Upper lobe of right lung (tissue), 1 donor: ENCODE measurements at places on chromosomes 4 and X.

DNA sequence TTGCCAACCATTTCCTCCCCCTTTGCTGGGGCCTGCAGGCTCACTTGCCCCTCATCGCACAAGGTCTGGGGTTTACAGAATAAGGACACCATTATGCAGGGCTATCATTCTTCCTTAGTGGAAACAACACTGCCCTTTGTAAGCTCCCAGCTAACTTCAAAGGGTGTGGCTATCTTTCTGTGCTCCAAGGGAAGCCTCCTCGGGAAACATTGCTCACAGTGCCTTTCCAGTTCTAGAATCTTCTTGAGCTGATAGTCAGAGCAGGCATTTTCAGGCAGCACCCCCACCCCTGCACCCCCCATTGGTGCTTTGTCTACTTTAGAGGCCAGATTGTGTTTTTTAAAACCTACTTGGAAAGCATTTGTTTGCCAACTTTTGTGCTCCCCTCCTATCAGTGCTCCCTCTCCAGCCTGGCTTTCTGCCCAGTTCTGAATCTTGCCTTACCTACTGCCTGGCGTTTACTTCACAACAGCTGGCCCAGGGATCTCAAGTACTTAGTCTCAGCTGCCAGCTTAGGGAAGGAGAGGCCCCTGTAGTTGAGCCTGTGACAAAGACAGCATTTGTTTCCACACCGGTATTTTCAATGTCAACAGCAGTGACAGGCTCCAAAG is 53.5 kb downstream of the PLAC1 start:
- peak; percentile 53 for DNase-seq
- no peaks in the 10 kb centered on the region for H3K4me1 ChIP-seq
- H3K36me3 ChIP-seq, result no peaks in the 10 kb centered on the region
- H3K4me3 ChIP-seq, result no peak overlapping the region
- no peak overlapping the region for H3K27ac ChIP-seq
- no peaks in the 10 kb centered on the region for H3K27me3 ChIP-seq

- H3K27ac ChIP-seq, result no peak overlapping the region
- H3K27me3 ChIP-seq, result no peaks in the 10 kb centered on the region
- no peaks in the 10 kb centered on the region for H3K36me3 ChIP-seq
- H3K4me3 ChIP-seq, result no peak overlapping the region
Measured at GRCh38 chr4:25454476-25454875, 77.4 kb downstream of the ANAPC4 start.

GRCh38 chr4:8592366-8593263 is at the start of gene CPZ:
CPZ (plus strand) TSS chr4:8592765; CDS start chr4:8592834, 69 bp downstream.
- no peak within 1 kb of the TSS for H3K27ac ChIP-seq
- no peaks in the 10 kb centered on the region for H3K36me3 ChIP-seq
- H3K4me3 ChIP-seq, result peak within 1 kb of the TSS; percentile 39
- DNase-seq, result no peak
- peaks cover 41% of the 10 kb centered on the region for H3K27me3 ChIP-seq
- no peaks in the 10 kb centered on the region for H3K4me1 ChIP-seq

GRCh38 chrX:45745479-45745878 is 544.8 kb upstream of the DIPK2B start:
- H3K4me3 ChIP-seq, result no peak overlapping the region
- peaks cover 11% of the 10 kb centered on the region for H3K4me1 ChIP-seq
- H3K36me3 ChIP-seq, result peaks cover 7% of the 10 kb centered on the region
- DNase-seq, result no peak
- H3K27ac ChIP-seq, result no peak overlapping the region

- no peaks in the 10 kb centered on the region for H3K27me3 ChIP-seq
- H3K27ac ChIP-seq, result no peak overlapping the region
- H3K36me3 ChIP-seq, result no peaks in the 10 kb centered on the region
- no peak overlapping the region for H3K4me3 ChIP-seq
- no peaks in the 10 kb centered on the region for H3K4me1 ChIP-seq
Measured at GRCh38 chrX:118114971-118115370, 1.6 kb downstream of the KLHL13 start.

DNA sequence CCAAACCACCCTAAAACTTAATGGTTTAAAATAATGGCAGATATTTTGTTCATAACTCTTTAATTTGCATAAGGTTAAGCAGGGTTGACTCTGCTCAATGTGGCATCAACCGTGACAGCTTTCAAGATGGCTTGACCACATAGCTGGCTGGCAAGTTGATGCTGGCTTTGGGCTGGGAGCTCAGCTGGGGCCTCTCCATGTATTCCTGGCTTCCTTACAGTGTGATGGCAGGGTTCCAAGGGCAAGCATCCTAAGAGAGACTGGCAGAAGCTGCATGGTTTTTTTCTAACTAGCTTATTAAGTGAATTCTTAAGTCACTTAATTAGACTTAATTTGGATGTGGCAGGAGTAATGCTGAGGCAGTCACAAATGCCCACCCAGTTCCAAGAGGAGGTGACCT is 4.5 kb downstream of the RP2 start:
- H3K4me1 ChIP-seq, result no peaks in the 10 kb centered on the region
- no peak overlapping the region for H3K27ac ChIP-seq
- no peaks in the 10 kb centered on the region for H3K27me3 ChIP-seq
- no peak overlapping the region for H3K4me3 ChIP-seq
- DNase-seq, result no peak

DNA sequence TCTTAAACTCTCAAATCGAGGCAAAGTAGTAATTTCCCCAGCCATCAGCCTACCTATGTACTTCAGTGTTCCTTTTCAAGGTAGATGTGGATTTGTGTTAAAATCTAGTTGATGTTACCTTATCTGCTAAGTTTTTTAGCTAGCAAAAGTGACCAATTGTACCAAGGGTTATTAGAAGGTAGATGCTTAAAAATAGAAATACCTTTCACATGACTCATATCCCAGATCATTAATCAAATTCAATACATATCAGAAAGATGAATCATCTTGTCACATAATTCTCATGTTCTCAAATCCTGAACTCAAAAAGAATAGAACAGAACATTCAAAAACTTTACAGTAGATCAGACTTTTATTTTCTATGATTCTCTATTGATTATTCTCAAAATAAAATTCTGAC is 3.5 kb downstream of the ENAM start:
- no peaks in the 10 kb centered on the region for H3K4me1 ChIP-seq
- no peaks in the 10 kb centered on the region for H3K36me3 ChIP-seq
- no peak for DNase-seq
- H3K27me3 ChIP-seq, result no peaks in the 10 kb centered on the region

DNA sequence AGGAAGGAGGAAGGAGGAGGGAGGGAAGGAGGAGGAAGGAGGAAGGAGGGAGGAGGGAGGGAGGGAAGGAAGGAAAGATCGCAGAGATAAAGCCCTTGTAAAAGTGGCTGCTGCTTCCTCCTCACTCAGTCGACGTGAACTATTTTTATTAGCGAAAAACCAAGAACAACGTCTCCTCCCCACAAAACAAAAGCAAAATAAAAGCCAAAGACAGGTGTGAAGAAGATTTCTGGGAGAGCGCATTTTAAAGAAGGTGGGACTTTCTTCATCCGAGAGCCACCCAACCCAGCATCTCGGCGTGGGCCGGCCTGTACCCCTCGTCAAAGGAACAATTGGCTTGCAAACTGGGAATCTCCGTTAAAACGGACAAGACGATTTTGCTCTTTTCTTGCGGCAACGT is 40.7 kb upstream of the ASMTL start:
- no peaks in the 10 kb centered on the region for H3K36me3 ChIP-seq
- no peaks in the 10 kb centered on the region for H3K27me3 ChIP-seq
- no peak overlapping the region for H3K4me3 ChIP-seq

GRCh38 chrX:154355094-154355775 is 19.2 kb downstream of the FLNA start:
- no peak overlapping the region for H3K4me3 ChIP-seq
- no peaks in the 10 kb centered on the region for H3K4me1 ChIP-seq
- peak; percentile 92 for DNase-seq
- peak overlapping the region; percentile 55 for H3K27ac ChIP-seq

DNA sequence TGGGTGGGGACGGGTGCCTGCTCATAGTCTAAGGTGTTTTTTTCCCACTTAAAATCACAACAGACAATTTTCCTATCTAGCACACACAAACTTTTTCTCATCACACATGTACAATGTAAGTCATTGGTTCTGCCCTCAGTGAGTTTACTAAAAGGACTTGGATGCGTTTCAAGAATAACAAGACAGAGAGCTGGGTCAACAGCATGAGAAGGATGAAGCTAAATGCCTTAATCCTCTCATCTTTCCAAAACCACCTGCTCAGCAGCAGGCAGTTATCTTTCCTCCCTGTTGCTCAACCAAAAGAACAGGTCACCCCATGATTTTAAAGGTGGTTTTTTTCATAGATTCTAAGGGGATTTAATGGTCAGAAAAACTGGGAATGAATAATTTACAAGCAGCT is 40.1 kb downstream of the OFD1 start:
- no peak overlapping the region for H3K27ac ChIP-seq
- no peak for DNase-seq
- peaks cover 25% of the 10 kb centered on the region for H3K36me3 ChIP-seq
- H3K4me3 ChIP-seq, result no peak overlapping the region

DNA sequence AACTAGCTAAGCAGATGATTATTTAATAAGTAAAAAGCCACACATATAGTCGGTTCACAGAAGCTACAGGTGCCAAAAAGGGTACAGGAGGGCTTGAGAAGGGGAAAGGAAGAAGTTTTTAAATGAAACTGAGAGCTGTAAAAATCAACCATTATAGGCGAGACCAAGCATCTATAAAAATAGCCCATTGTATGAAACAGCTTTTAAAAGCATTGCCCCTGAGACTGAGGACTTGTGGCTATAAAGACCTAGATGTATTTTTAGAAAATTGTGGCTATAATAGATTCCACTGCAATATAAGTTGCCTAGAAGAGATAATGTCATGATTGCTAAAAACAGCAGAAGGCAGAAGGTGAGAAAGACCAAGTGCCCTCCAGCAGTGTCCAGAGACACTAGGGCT is 15.0 kb upstream of the TTC29 start:
- H3K27me3 ChIP-seq, result no peaks in the 10 kb centered on the region
- H3K4me1 ChIP-seq, result no peaks in the 10 kb centered on the region
- no peak overlapping the region for H3K27ac ChIP-seq
- no peak overlapping the region for H3K4me3 ChIP-seq
- no peak for DNase-seq

- H3K4me3 ChIP-seq, result no peak overlapping the region
- no peak for DNase-seq
- H3K4me1 ChIP-seq, result no peaks in the 10 kb centered on the region
Measured at GRCh38 chrX:106716004-106716403, 10.5 kb upstream of the RNF128 start.

GRCh38 chrX:68950937-68951336 is 122.1 kb downstream of the EFNB1 start:
- H3K27me3 ChIP-seq, result no peaks in the 10 kb centered on the region
- no peaks in the 10 kb centered on the region for H3K36me3 ChIP-seq
- no peak overlapping the region for H3K4me3 ChIP-seq
- H3K4me1 ChIP-seq, result no peaks in the 10 kb centered on the region
- H3K27ac ChIP-seq, result no peak overlapping the region

DNA sequence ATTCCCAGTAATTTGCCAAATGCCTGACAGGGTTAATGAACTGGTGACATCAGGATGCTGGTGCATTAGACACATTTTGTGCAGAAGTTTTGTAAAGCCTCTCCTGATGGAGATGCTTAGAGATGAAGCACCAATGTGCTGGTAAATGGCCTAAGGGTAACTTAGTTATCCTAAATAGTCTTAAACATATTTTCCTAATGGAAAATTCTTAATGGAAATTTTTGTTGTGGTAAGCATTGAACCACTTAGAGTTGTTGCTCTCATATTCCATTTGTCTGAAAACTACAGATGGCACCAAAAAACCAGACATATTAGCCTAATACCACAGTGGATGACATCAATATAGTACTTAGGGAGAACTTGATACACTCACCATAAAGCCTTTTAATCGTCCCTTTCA is 154.5 kb upstream of the ANK2 start:
- no peaks in the 10 kb centered on the region for H3K4me1 ChIP-seq
- no peaks in the 10 kb centered on the region for H3K36me3 ChIP-seq
- H3K27ac ChIP-seq, result no peak overlapping the region
- H3K4me3 ChIP-seq, result no peak overlapping the region
- no peaks in the 10 kb centered on the region for H3K27me3 ChIP-seq
